ENCODE measurements at places on chromosomes 6 and 20. TPM values are rescaled to one million over a fixed set of nuclear protein-coding genes. Genes with fewer than 3 reads are reported as not detected.

DNA sequence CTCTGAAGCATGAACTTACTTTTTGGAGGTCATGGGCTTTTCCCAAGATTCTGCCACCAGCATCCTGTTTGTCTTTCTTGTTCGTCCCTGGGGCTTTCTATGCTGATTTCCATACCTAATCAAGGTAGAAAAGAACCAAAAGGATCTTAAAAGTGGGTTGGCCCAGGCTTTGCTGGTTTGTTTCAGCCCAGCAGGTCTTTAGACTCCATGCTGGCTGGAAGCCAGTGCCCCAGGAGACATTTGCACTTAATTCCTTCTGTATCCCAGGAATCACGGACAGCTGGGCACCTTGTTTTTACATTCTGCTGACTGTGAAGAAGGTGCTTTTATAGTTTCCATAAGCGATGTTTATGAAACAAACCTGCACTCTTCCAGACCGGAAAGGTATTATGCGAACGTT lies 195.9 kb downstream of the CDH4 start:
- H3K36me3 ChIP-seq = no peaks in the 10 kb centered on the region
- H3K27me3 ChIP-seq = no peaks in the 10 kb centered on the region
- H3K4me1 ChIP-seq = no peaks in the 10 kb centered on the region
- H3K27ac ChIP-seq = no peak overlapping the region
- no peak overlapping the region for H3K4me3 ChIP-seq

DNA sequence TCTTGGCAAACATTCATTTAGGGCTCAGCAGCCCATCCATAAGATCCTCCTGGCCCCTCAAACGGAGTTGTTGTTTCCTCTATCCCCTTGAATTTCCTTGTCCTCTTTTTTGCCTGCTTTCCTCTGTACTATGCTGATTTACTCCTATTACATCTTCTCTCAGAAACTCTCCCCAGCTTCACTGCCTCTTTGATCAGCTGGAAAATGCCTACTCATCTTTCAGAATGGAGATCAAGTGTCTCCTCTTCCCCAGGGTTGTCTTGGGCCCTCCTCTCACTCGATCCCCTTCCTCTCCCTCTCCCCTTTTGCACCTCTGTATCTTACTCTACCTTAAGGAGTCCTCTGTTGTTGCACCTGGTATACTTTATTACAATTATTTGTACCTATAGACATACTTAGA lies 60.2 kb downstream of the PHF20 start:
- H3K36me3 ChIP-seq = no peaks in the 10 kb centered on the region
- H3K27me3 ChIP-seq = no peaks in the 10 kb centered on the region
- H3K27ac ChIP-seq = no peak overlapping the region
- H3K4me1 ChIP-seq = no peaks in the 10 kb centered on the region
- DNase-seq = no peak

- H3K27ac ChIP-seq = no peak overlapping the region
- DNase-seq = no peak
- peaks cover 26% of the 10 kb centered on the region for H3K4me1 ChIP-seq
- peaks cover 7% of the 10 kb centered on the region for H3K27me3 ChIP-seq
- H3K4me3 ChIP-seq = no peak overlapping the region
- peaks cover 5% of the 10 kb centered on the region for H3K36me3 ChIP-seq
Observed at GRCh38 chr6:36769676-36770499, 69.4 kb downstream of the CPNE5 start.

DNA sequence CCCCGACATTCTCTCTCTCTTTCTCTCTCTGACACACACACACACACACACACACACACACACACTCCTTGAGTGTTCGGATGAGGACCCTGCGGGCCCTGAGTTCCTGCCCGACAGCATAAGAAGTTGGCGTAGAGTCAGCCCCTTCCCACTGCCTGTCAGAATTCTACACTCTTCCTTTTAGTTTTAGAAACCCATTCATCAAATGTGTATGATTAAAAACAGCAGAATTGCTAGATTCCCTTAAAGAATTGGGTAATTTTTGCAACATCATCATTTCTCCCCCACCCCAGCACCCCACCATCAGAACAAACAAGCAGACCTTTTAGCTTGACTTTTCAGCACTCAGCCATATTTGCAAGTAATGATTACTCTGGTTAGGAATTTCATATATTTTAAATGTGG lies 322.8 kb downstream of the FARS2 start:
- DNase-seq = no peak
- H3K36me3 ChIP-seq = no peaks in the 10 kb centered on the region
- no peaks in the 10 kb centered on the region for H3K27me3 ChIP-seq
- no peaks in the 10 kb centered on the region for H3K4me1 ChIP-seq
- H3K27ac ChIP-seq = no peak overlapping the region

DNA sequence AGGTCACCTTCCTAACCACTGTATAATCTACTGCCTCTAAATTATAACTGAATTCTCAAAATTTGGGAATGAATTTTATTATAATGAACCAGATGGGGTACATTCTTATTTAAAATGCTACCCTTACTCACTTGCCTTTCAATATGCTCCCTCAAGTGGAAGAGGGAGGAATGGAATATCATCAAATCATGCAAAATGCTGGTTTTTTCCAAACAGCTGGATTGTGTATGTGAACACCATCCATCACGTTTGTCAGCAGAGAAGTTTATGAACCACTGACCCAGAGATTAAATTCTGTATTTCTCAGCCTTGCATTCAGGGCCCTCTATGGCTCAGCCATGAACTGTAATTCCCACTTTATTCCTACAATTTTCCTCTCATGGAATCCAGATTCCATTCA lies 40.5 kb downstream of the CBLN4 start:
- H3K36me3 ChIP-seq = no peaks in the 10 kb centered on the region
- H3K4me1 ChIP-seq = no peaks in the 10 kb centered on the region
- no peak overlapping the region for H3K4me3 ChIP-seq
- no peaks in the 10 kb centered on the region for H3K27me3 ChIP-seq
- no peak for DNase-seq

PAK5 gene
- 0.07 TPM for total RNA-seq

ZC2HC1B gene
- total RNA-seq = not detected
